ENCODE measurements at places on chromosomes 4 and X. TPM values are rescaled to one million over a fixed set of nuclear protein-coding genes. Genes with fewer than 3 reads are reported as not detected.
A peak's percentile ranks its signal among the peaks of the same experiment; 100 is the strongest.

The CSAG1 gene
- total RNA-seq: not detected

DNA sequence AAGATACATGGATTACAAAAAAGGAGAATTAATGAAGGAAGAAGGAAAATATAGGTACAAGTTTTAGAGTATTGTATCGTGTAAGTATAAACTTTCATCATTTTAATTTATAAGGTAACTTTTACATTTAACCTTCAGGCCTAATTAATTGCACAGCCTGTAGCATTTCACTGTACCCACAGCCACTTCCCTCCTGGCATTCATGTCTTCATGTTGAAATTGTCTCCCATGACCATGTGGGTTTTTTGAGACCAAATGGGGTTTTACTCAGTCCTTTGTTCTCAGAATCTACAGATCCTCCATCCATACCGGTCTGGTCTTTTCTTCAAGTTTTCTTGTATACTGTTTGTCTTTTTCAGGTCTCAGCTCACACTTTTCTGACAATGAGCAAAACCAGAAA, 194.3 kb upstream of the CLNK start:
- ATAC-seq: no peak

GRCh38 chr4:40471923-40472322, 136.8 kb downstream of the CHRNA9 start:
- no peak for ATAC-seq

The RNF212 gene
- total RNA-seq: 5.9 TPM

DNA sequence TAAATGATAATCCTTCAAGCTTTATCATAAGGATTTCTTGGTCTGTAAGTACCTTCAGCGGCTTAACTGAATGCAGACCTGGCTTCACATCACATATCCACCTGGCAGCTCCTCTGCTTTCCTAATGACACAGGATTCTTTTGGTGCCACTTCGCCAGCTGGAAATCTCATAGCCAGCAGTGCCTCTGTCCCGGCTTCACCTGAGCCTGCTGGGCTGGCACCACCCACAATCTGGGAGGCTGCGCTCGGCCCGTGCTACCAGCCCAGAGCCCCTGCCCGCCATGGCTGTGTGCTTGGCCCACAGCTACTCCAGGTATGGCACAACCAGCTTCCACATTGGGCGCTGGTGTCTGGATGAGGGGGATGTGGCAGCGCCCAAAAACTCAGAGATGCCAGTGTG, 37.4 kb downstream of the SPRY1 start:
- ATAC-seq: no peak

The CT45A1 gene
- total RNA-seq: not detected

DNA sequence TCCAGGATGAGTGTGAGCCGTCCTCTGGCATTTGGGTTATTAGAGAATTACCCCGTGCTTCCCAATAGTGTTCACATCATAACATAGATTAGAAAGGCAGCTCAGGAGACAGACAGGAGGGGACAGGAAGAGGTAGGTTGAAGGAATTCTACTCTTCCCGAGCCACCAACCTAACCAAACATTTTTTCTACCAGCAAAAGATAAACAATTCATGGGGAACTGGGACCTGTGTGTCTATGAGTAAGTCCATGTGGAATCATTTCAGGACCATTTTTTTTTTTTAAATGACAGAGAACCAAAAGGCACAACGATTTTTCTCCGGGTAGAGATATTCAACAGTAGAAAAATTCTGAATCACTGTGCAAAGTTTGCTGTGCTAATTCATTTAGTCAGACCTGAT, 174.2 kb upstream of the ETNPPL start:
- ATAC-seq: no peak

The SLC6A14 gene
- 1.0 TPM for total RNA-seq

GRCh38 chrX:38041237-38041636, 34.9 kb downstream of the SYTL5 start:
- ATAC-seq: no peak

- no peak for ATAC-seq
These were observed 56.9 kb downstream of the PCGF3 start for GRCh38 chr4:762211-763190.

The PNMA3 gene
- not detected for total RNA-seq

The TRO gene
- total RNA-seq: 9.7 TPM

The KLHL5 gene
- total RNA-seq: 120 TPM

The RIBC1 gene
- total RNA-seq: 0.35 TPM

The SLC9B2 gene
- 14.3 TPM for total RNA-seq

DNA sequence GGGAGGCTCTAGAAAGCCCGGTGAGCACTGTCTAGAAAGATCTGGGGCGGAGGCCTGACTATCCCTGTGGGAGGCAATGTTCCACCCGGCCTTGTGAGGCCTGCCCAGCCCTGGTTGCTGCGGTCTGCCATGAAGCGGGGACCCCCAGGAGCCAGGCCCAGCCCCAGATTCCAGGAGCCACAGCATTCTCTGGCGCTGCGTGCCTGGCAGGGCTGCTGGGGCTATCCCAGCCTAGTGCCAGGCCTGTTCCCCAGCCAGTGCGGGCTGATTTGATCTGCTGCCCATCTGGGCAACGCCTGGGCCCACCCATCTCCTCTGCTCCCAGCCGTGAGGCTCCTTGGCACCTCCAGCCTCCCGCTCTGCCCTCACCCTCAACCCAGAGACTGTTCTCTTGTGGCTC, 19.6 kb downstream of the ATP2B3 start:
- no peak for ATAC-seq

GRCh38 chr4:169773889-169774288, 16.1 kb upstream of the HPF1 start:
- no peak for ATAC-seq

- ATAC-seq: peak; percentile 16
These were observed 172.9 kb downstream of the AFAP1 start for GRCh38 chr4:7766661-7767345.

- no peak for ATAC-seq
These were observed 148.0 kb downstream of the PDHA2 start for GRCh38 chr4:95987851-95988250.

All from gastroesophageal sphincter (tissue), 4 donors.